ENCODE measurements at places on chromosomes 1 and 21.

DNA sequence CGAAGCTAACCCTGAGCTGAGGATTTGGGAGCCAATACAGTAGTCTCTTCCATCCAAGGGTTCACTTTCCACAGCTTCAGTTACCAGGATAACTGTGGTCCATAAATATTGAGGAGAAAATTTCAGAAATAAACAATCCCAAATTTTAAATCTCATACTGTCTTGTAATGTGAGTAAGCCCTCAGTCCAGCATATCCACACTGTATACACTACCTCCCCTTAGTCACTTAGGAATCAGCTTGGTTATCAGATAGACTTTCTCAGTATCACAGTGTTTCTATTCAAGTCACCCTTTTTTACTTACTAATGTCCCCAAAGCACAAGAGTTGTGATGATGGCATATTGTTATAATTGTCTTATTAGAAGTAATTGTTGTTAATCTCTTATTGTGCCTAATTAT is 102.3 kb upstream of the GNG12 start:
- no peak for DNase-seq

DNA sequence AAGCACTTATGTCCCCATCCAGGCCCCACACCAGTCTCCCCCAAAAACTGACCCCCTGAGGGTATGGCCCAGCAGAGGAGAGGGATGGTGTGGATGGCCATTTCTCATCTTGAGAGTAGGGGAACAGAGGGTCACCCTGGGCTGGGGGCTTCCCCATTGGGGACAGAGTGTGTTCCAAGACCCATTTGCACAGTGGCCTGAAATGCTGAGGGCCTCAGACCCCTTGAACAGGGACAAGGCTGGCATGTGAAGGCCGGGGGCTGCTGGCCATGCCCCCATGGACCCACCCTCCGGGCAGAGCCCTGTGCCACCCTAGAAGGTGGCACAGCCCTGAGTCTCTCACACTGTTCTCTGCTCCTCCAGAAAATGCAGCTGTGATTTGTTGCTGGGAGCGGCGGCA is 8.0 kb downstream of the CTRC start:
- no peak for DNase-seq

DNA sequence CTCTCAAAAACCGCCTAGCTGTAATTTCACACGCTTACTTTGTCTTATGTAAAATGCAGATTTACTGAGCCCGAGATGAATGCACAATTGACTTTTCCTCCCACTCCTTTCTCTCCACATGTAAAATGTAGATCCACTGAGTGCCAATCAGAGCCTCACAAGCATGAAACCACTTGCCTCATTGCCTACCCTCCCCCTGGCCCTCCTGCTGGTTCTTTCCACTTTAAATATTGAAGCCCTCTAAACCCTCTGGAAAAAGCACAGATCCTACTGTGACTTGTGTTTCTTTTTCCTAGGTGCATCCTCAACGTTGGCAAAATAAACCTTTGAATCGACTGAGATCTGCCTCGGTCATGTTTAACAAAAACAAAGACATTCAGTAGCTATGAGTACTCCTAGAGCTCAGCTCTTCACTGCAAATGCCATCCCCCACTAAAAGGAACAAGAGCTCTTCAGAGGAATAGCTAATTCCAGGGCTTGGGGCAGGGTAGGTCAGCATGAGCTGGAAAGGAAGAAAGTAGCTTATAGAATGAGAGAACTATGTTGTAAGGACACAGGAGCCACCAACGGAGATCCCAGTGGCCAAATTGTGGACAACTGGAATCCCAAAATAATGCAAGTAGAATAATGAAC is 365.5 kb upstream of the RUNX1 start:
- no peak for DNase-seq

- DNase-seq, result no peak
Measured at GRCh38 chr21:38171723-38172344, 85.0 kb upstream of the KCNJ15 start.

DNA sequence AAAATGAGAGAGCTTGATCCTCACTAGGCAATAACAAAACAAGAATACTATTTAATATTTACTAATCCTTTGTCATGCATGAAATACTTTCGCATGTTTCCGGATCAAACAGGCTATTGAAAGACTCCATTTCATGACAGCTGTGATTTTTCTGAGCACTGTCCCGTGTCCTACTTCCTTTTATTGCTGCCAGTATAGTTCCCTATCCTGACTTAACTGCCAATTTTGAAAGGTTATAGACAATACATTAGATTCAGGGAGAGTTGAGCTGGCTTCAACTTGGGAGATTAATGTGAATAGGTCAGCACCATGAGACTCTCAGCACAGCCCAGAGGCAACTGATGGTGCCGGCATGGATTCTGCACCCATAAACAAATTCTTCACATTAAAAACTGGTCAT is 225.8 kb downstream of the VAV3 start:
- no peak for DNase-seq

- peak; percentile 39 for DNase-seq
Measured at GRCh38 chr1:227892489-227893299, 55.0 kb downstream of the WNT9A start.

DNA sequence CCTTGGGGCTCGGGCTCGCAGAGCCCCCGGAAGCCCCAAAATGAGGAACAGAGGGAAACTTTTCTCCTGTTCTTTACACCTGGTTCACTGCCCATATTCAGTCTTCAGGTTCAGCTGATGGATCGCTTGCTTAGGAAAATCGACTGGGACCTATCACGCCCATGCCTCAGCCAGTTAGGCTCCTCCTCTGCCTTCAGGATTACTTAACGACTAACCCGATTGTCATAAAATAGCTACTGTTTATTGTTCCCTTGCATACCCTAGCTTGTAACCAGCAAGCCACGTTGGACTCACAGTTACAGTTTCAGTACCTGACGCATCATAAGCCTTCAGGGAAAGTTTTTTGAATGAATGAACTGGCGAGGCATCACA is 692 bp downstream of the TARDBP start:
- no peak for DNase-seq

GRCh38 chr1:205436776-205437410 is 15.0 kb upstream of the LEMD1 start:
- no peak for DNase-seq

DNA sequence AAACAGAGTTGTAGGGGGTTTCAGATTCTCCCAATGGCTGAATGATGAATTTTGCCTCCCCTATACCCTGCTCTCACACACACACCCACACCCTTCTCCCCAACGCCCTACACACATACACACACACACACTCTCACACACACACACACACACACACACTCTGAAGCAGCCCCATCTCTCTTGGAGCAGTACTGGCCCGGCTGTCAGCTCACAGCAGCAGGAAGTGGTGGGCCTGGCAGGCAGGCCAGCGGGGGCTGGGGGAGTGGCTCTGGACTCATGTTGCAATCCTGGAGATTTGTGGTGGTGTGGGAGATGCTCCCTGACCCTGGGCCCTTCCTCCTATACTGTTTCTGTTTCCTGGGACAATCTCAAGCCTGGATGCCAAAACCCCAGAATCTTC is 2.2 kb downstream of the IKBKE start:
- peak; percentile 58 for DNase-seq

GRCh38 chr1:40095806-40096205 is 1.2 kb downstream of the PPT1 start:
- DNase-seq, result no peak

DNA sequence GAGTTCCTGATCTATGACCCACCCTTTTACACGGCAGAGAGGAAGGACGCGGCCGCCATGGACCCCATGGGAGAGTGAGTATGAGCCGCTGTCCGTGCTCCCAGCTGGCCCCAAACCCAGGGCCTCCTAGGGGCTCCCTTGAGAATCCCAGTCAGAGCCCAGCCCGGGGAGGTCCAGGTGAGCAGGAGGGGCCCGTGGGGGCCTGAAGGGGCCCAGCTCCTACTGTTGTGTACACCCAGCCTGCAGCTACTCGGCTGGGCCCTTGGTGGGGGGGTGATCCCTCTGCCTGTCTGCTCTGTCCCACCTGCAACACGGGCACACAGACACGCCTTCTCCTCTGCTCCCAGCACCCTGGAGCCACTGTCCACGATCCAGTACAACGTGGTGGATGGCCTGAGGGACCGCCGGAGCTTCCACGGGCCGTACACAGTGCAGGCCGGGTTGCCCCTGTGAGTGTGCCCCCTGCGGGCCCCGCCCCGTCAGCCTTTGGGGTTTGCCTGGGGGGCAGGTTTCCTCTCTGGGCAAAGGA is 28.6 kb upstream of the LRRC3 start:
- peak; percentile 34 for DNase-seq

GRCh38 chr1:54928327-54928726 is 41.3 kb upstream of the DHCR24 start:
- no peak for DNase-seq

DNA sequence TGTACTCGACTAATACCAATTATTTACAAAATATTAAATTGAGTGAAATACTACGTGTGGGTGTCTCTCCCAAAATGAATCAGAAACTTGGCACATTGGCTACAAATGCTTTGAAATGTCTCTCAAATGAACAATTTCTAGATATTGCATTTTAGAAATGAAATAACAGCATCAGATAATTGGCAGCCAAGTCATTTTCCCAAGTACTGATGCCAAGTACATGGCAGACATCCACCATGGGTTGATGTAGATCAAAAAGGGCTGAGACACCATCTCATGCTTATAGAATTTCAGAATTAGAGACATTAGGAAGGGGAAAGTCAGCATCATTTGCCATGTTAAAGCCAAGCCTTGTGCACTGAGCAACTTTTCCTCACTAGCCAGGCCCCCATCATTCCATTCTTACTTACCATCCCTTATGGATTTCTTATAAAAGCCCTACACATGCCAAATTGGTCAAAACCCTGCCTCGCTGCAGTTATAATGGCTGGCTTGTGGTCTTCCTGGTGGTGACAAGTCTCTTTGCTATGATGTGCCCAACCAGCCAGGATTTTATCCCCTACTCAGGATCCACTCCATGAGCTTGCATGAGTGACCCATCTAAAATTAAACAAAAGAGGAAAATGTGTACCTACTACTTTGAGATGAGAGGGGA is 73.1 kb downstream of the GREM2 start:
- no peak for DNase-seq

GRCh38 chr1:174013864-174014418 is 8.2 kb downstream of the RC3H1 start:
- no peak for DNase-seq

DNA sequence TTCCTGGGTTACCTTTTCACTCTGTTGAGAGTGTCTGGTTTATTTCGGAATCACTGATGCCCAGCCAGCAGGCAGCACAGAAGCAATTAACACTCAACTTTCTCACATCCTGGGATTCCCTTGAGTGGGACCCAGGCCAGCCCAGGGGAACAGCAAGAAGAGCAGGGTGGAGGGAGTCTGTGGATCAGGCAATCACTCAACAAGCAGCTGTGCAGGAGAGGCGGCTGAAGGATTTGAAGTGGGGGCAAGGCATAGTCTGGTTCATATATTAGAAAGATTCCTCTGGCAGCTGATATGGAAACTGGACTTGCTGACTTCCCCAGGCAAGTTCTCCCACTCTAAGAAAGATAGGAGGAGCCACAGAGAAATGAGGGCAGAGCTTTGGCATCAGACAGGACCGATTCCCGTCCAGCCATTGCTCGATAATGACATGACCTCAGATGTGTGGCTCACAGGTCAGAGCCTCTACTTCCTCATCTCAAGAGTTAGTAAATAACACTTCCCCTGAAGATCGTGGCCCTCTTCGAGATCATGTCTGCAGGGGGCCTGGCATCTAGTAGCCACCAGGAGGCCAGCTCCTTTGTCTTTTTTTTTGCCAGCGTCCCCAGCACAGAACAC is 12.4 kb downstream of the EPHA8 start:
- no peak for DNase-seq

DNA sequence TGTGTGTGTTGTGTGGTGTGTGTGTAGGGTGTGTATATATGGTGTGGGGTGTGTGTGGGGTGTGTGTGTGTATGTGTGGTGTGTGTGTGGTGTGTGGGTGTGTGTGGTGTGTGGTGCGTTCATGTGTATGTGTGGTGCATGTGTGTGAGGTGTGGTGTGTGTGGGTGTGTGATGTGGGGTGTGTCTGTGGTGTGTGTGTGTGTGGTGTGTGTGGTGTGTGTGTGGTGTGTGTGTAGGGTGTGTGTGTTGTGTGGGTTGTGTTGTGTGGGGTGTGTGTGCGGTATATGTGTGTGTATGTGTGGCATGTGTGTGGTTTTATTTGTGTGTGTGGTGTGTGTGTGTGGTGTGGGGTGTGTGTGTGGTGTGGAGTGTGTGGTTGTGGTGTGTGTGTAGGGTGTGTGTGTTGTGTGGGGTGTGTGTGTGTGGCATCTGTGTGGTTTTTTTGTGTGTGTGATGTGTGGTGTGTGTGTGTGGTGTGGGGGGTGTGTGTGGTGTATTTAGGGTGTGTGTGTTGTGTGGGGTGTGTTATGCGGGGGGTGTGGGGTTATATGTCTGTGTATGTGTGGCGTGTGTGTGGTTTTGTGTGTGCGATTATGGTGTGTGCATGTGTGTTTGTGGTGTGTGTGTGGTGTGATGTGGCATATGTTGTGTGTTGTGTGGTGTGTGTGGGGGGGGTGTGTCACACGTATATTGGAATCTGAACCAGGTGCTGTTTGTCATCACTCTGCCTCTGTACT is 17.1 kb upstream of the ZBTB21 start:
- DNase-seq, result no peak

GRCh38 chr1:21068937-21069336 is 107.8 kb downstream of the EIF4G3 start:
- DNase-seq, result no peak

DNA sequence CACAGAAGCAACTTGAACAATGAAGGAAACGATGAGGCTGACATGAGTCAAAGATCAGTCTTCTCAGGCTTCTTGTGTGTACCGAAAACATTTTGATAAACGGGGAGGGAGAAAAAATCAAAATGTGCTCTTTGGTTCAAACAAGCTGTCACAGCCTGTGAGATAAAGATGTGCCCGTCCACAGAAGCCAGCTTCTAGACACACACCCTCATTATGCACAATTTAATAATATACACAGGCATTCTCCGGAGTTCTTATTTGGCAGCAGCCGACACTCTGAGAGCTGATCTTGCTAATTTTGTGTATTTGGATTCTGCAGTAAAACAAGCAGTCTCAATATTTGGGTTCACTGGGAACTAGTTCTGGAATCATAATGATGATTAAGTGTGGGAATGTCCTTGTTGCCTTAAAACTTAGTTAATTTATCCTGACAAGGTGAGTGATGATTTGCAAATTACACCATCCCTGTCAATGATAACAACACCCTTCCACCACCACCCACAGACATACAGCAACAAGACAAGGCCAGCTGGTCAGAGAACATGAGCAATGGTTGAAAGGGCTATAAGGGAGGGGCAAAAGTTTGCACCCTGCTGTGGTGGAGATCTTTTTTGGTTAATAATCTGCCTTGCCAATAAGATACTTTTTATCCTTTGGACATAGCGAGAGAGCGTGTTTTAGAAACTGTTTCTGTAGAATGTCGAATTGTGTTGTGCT is 269.9 kb upstream of the KIAA0040 start:
- no peak for DNase-seq

DNA sequence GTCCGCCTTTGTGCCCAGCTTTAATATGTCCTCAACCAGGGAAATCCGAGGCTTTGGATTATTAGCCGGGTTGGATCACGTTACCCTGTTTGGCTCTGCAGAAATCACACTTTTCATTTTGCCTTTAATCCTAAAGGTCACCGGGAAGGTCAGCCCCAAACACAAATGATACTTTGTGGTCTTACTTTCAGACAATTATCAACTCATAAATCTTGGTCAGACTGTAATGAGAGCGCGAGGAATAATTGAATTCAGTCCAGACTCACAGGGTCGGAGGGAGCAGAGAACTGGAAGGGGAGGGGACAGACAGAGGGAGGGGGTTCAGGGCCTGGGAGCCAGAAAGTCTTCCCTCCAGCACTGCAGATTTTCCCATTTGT is 91.7 kb upstream of the NFIA start:
- no peak for DNase-seq
